Cortex of kidney (tissue), 1 donor: ENCODE measurements at places on chromosomes 7 and 10.

GRCh38 chr10:58674251-58674650, 161.6 kb downstream of the BICC1 start:
- DNase-seq, result no peak

GRCh38 chr10:71804077-71804476, 30.8 kb upstream of the VSIR start:
- no peak for DNase-seq

GRCh38 chr7:2359610-2360009, 5.0 kb downstream of the EIF3B start:
- no peak for DNase-seq

DNA sequence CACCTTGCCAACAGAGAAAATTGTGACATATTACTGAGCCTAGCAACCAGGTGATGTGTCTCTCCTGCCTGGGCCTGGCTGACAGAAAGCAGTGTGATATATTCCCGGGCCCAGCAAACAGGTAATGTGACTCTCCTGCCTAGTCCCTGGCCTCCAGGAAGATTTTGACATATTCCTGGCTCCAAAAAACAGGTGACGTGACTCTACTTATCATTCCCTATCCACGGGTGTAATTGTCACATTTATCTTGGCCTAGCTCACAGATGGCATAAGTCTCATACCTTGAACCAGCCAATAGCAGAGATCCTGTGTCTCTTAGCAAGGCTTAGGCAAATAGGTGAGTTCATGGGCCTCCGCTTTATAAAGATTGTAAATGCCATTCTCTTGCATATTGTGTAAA, 49.6 kb upstream of the ZNF680 start:
- no peak for DNase-seq

GRCh38 chr7:142496545-142496991, 238.7 kb upstream of the PRSS58 start:
- no peak for DNase-seq

DNA sequence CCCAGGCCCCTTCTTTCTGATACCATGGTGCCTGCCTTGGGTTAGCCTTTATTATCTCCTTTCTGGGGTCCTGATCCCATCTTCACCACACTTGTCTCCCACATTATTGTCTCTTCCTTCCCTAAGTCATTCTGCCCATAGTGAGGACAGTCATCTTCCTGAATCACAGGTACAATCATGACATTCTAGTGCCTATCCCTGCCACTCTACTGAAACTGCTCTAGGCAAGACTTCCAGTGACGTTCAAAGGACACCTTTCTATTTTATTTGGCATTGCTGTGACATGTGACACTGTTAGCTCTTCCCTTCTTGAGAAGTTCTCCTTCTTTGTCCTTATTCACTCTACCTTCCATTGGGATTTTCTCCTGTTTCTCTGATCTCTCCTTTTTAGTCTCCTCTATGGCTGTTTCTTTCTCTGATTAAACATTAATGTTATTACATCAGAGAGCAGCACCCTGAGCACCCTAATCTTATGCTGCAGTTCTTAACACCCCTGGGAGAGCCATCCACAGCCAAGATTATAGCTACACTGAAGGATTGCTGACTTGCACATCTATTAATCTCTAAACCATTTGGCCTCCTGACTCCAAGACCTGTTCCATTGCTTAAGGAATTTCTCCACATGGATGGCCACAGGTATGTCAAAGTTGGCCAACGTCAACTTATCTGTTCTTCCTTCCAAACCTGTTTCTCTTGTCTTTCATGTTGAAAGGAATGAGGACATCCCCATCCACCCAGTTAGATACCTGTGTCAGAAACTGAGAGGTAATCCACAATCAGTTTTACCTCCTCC, 10.9 kb downstream of the MACC1 start:
- no peak for DNase-seq

DNA sequence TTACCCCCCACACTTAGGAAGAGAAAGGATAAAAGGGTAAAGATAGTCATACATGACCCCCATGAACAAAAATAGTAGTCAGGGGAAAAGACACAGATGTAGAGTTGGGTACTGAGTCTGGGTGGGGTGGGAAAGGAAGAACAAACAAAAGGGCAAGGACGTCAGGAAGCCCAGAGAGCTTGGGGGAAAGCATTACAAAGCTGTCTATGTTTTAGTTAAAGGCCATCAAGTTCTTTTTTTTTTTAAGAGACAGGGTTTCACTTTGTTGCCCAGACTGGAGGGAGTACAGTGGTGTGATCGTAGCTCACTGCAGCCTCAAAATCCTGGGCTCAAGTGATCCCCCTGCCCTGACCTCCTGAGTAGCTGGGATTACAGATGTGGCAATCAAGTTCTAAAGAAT, 98.4 kb upstream of the PDLIM1 start:
- DNase-seq, result no peak

- no peak for DNase-seq
Observed at GRCh38 chr7:14228341-14228740, 238.9 kb upstream of the ETV1 start.

DNA sequence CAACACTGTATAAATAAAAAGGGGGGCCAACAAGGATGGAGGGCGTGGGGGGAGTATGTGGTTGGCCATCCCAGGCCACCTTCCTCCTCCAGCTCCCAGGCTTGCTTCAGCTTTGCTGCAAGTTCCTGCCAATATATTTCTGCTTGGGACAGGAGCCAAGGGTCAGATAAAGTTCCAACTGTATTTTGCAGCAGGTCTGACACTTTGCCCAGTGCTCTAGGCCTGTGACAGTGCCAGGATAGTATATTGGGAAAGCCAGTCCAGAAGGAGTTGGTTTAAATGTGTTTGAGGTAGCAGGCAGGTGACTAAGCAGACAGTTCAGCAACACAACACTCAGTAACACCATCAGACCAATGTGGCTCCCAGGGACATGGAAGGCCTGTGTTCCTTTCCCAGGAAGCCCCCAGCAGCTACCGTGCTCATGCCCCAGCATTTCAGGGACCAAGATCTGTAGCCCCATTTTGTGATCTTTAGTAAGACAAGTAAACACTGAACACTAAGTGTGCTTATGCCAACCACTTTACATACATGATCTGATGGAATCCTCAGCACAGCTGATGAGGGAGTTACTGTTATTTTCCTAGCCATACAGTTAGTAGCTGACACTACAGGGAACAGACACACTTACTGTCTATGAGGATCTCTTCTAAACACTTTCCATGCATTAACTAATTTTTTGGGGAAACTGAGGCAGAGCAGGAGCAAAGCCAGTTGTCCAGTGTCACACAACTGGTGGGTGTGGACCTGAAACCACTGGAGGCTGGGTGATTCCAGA, 38.9 kb downstream of the DNAJB12 start:
- DNase-seq, result no peak

DNA sequence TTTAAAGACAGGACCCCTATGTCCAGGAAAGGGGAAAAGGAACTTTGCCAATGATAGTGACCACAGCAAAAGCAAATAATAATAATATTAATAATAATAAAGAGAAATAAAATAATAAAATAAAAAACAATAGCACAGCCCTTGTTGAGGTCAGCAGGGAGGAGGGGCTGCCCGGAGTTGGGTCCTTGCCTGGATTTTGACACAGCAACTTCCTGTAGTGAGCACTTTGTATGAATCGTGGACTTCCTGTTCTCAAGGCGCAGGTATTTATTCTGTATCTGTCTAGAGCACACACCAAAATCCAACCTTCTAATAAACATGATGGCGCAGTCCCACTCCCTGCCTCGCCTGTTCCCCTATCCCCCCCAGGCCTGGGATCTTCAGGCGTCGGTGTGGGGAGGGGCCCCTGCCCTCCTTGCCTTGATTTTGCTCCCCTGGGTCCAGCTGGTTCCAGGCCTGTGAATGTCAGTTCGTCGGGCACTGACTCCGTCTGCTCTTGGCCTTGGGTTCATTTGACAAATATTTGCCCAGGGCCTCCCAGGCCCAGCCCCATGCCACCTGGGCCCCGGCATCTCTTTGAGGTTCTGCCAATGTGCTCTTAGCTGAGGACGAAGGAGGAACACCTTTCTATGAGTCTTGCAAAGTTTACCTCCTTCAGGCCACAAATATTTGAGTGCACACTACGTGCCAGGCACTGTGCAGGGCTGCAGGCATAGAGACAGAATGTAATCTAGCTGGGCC, 13.9 kb downstream of the TRIM8 start:
- DNase-seq, result no peak

GRCh38 chr10:114172216-114172615, 1.8 kb downstream of the CCDC186 start:
- no peak for DNase-seq

DNA sequence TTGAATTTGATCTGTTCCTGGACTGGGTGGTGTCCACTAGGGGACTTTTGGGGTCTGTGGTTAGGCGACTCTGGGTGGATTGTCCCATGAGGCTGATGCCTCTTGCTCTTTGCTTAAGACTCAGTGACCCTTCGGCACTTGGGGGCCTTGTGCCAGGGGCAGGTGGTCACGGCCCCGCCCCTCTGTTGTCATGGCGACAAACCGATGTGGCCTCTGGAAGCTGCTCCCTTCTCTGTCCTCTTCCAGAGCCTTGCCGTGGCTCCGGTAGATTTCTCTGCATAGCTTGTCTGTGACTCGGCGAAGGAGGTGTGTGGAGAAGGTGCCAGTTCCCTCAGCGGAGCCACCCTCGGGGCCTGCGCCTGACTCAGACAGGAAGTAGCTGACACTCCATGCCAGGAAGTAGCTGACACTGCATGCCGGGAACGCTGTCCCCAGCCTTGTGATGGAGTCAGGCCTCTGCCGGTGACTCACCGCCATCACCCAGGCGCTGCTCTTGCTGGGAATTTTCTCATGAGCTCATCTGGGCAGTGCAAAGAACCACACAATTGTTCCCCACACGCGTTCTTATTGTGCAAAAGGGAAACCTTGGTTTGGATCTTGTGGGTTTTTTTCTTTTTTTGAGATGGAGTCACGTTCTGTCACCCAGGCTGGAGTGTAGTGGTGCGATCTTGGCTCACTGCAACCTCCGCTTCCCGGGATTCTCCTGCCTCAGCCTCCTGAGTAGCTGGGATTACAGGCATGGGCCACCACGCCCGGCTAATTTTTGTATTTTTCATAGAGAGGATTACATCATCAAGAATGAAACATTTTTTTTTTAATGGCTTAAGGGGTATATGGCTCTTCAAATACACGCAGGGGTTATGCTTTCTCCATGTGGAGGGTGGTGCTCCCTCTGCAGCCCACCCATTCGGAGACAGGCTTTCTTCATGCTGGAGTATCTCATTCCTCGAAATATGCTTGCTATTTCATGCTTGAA, 72.6 kb downstream of the PFKFB3 start:
- DNase-seq, result no peak

GRCh38 chr10:75404815-75405597, 3.4 kb upstream of the ZNF503 start:
- no peak for DNase-seq

- DNase-seq, result no peak
Observed at GRCh38 chr7:82444220-82444909, 788 bp upstream of the CACNA2D1 start.

DNA sequence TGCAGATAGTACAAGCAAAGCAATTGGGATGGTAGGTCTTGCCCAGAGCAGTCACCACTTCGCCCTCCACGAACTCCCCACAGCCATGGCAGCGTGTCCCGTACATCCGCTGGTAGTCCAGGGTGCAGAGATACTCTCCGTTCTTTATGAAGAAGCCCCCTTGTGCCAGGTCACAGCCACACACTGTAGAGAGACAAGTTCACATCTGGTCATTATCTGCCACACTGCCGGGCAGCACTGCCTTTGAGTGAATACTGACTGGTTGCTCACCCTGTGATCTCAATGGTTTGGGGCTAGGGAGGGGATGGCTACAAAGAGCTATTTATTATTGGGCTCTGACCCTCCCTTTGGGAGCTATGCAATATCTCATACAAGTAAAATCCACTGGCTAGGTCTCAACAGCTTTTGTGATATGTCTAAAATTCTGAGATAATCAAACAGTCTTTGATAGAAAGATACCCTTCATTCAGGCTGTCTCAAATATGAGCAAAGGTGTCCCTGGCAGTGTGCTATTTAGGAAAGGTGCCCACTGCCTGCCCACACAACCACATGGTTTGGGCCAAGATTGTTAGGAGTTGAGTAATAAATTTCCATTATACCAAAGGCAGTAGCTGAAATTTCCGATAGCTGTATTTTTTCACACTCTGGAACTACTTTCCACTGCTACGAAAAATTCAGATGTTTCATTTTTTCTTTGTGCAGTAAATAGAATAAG, 82.5 kb downstream of the ABLIM1 start:
- no peak for DNase-seq

DNA sequence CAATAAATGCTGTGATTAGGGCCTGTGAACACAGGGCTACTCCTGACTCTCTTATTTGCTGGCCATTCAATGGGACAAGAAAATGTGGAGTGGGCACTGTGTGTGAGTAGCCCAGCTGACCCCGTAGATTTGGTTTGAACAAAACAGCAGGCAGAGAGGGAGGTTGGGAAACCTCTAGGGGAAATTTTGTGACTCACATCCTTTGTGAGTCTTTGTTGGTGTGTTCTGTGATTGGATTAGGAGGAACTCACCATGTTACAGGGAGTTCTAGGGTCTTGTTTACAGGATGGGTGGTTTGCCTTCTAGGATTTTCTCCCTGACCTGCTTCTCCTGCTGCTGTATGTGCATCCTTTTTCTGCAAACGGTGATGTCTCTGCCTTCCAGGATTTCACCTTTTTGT, 128.3 kb upstream of the MKI67 start:
- DNase-seq, result no peak

- no peak for DNase-seq
Observed at GRCh38 chr7:134850066-134850465, 70.6 kb downstream of the CALD1 start.

- no peak for DNase-seq
Observed at GRCh38 chr10:92200564-92200963, 90.3 kb downstream of the CPEB3 start.

- no peak for DNase-seq
Observed at GRCh38 chr7:77269360-77270093, 69.9 kb upstream of the FGL2 start.

DNA sequence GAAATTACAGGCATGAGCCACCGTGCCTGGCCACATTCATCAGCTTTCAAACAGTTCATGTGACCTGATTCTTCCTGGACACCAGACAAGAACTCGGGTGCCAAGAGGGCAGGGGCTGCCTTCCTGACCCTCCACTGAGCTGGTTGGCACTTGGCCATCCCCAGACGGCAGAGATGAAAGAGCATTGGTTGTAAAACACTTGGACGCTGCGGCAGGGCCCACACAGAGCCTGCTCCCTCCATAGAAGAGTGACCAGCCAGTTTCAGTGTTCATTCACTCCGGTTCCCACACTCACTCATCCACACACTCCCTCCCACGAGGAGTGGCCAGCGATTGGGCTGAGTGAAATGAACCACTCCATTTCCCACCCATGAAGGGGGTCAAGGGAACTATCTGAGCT, 112.3 kb downstream of the ITGB8 start:
- DNase-seq, result no peak

DNA sequence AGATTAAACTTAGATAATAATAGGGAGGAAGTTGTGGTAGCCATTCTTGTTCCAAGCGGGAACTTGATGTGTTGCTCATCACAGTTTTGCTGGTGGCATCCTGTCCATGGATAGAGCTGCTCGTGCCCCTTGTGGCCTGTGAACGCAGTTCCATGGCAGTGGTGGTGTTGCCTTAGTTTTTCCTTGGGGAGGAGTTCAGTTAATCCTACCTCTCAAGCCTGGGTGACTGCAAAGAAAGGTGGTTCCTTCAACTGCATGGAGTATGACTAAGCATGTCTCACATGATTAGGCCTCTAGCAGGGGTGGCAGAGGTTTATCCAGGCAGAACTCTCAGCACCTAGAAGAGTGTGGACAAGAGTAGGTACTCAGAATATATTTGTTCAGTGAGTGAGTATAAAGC, 99.7 kb downstream of the MAPK8 start:
- DNase-seq, result no peak
